ENCODE measurements at places on chromosomes 5 and 9.

DNA sequence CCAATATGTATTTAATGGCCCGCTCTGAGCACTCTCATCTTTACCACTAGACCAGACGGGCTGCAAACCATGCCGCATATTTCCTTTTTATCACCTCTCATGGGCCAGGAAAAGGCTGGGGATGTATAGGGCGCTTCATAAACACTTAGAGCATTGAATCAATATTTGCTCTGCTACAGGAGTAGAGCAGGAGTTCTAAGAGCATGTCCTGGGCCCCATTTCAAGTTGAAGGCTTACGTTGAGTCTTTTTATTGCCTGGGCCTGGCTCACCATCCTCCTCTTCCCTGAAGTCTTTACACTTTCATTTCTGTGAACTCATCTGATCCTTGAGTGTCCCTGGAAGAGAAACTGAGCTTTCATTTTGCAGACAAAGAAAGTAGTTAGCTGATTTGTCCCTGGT is 112.4 kb downstream of the FSTL4 start:
- no peak for DNase-seq

- no peak for DNase-seq
Observed at GRCh38 chr5:80483636-80484232, 4.2 kb upstream of the FAM151B start.

DNA sequence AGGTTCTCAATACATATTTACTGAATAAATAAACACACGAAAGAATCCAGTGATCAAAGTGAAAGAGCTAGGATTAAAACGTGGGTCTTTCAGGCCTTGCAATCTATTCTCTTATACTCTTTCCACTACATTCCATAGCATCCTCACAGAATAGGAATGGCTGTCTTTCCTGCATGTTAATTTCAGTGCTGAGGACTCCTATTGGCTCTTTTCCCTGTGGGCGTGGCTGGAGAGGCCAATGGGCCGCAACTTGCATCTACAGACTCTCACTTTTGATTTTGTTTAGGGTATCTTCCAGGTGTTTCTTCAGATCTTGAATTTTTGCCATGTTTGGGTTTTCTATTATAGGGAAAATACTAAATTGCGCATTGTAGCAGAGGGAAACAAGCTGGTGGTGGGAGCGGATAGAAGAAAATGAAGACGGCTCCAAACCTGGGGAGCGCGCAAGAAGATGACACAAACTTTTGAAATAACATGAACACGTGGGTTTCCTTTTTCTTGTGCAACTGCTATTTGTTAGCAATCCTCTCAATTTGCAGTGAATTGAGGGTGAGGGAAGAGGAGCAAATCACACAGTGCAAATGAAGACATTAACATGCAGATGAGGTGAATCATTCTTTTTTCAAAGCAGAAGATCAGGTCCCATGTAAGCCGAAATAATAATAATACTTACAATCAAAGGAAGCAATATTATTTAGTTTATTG is 93.9 kb downstream of the GCNT1 start:
- no peak for DNase-seq

- no peak for DNase-seq
Observed at GRCh38 chr9:133913571-133914369, 78.4 kb downstream of the VAV2 start.

GRCh38 chr9:107492381-107492970 is 2.9 kb upstream of the KLF4 start:
- no peak for DNase-seq

- peak; percentile 73 for DNase-seq
Observed at GRCh38 chr9:34637356-34638137, at the start of gene SIGMAR1. TSS of gene SIGMAR1 (minus strand) at chr9:34637787. CDS start at chr9:34637697, 90 bp downstream.

DNA sequence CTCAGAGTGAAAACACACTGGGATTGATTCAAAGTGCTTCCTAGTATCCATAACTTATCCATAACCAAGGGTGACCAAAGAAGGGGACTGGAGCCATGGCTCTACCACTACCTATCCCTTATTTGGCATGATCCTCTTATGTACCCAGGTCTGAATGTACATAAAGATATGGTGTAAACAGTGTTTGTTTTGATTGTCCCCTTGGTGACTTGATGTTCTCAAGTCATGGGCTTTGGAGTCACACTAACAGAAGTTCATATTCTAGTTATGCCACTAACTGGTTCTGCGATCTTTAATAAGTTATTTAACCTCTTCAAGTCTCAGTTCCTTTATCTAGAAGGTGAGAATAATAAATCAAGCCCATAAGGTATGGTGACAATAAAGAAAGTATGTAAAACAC is 283.4 kb upstream of the PTGER4 start:
- no peak for DNase-seq

DNA sequence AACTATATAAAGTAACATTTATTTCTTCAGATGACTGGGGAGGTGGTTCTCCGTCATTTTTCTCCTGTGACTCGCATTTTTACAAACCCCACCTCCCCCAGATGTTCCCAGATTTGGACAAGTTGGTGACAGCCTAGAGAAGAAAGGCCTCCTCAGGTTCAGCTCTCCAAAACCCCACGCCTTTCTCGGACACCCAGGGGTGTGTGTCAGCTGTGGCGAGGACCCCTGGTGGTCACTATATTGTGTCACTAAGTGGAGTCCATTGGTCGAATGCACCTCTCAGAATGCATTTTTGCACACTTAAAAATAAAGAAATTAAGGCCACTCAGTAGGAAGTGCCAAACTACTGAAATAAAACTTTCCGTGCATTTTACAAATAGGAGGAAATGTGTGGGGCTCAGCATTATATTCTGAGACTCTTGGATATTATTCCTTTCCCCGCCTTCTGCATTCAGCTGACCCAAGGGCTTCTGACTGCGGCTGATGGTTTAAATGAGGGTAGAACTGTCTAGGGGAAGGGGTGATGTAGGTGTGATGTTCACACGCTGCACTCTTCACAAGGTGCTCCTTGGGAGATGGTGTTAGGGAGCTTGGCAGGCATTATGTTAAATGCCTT is 47.6 kb downstream of the ACO1 start:
- DNase-seq = no peak

DNA sequence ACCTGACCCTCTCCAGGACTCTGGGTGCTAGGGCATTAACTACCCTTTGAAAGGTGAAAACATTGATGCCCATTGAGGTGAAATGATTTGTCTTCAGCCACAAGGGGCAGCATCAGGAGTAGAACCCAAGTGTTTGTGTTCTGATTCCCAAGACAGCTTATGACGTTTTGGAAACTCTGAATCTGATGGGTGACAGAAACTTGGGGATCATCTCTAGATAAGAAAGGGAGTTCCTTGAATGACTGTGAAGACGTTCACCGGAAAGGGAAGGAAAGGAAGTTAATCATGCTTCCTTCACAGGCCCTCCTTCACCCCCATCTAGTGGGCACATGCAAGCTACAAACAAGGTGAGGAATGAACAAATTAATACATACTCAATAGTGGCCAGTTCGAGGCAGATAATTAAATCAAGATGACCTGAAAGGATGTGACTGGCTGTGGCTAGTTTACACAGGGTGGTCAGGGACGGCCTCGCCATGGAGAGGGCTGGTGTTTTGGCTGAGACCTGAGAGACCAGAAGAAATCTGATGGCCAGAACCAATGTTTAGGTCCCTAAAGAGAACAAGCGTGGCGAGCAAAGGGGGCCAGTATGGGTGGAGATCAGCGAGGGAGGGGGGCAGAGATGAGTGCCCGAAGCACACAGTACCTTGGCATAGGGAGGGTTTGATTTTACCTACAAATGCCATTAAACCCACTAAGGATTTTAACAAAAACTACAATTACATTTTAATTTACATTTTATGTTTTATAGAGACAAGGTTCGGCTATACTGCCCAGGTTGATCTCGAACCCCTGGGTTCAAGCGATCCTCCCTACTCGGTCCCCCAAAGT is 937 bp upstream of the SLC26A2 start:
- DNase-seq = no peak

DNA sequence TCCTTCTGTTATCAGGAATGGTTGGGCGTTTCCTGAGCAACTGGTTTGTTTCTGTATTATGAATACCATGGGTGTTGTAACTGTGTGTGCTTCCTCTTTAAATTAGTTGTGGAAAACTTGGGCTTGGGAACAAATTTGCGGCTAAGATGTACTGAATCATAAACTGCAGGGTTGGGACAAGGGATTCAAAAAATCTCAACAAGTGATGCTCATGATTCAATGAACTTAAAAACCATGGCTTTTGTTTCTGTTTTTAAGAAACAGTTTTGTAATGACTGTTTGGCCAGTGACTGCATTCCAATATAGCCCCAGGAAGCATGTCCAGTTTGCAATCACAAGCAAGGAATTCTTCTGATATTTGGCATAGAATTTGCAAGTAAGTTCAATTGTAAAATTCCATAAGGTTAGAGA is 657.5 kb upstream of the WWC1 start:
- DNase-seq = peak; percentile 93

DNA sequence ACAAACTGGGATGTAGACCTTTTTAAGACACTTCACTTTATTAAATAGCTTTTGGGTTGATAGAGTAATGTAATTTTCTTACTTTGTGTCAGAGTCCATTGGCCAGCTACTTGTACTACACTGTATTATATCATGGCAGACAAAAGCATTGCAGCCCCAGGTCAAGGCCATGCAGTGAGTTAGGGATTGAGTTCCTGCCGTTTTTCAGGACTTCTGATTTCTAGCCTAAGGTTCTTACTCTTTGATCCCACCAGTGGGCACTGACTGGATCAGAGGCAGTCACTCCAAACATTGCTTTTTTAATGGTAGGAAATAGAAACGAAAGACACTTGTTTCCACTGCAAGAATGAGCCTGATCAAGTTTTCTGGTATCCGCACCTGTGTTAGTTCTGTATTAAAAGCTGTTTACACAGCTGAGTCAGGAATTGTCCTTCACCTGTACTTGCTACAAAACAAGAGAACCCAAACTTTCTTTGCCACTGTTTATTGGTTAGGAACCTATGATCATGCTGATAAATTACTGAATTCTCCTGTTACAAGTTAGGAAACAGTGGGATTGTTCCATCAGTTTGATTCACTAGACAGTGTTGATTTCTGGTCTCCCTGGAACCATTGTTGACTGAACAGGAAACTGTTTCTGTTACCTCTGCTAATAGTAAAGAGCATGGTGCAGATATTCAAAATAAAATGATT is 22.1 kb downstream of the LRRC70 start:
- DNase-seq = no peak

DNA sequence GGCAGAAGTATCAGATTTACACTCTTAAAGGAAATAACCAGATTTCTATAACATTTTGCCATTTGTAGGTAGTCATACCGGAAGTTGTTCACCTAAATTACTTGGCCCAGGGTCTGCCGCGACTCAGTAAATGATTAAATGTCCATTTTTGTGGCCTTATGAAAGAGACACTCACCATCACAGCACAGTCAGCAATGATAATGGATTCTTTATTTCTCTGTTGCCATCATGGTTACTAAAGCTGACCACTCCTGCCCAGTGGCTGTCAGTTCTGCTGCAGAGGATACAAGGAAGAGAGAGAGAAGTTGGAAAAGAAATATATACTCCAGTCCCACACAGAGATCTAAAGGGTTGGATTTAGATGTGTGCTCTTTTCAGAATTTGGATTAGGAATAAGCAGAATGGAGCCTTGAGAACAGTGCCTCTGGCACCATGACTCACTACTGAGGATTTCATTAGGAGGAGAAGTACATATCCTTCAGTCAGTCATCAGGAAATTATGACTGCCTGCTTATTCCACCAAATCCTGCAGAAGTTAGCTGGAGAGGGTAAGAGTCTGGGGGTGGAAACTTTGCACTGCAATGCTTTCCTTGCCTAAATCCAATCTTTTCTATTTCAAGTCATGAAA is 72.8 kb upstream of the EFNA5 start:
- DNase-seq = no peak

DNA sequence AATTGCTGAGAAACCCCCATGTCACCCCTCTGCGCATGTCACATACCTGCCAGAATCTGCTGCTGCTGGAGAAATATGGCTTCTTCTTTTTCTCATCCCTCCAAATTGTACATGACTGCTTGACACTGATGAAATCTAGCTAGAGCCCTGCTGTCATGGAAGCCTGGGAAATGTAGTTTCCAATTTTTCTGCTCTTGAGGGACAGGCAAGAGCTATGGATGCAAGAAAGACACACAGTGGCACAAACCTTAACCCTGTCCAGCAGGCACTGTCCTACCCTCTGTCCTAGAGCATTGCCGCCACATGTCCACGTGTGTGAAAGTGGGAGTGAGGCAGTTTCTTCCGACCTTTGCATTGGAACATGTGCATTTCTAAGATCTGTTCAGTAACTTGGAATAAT is 255.5 kb upstream of the SEMA6A start:
- DNase-seq = no peak

DNA sequence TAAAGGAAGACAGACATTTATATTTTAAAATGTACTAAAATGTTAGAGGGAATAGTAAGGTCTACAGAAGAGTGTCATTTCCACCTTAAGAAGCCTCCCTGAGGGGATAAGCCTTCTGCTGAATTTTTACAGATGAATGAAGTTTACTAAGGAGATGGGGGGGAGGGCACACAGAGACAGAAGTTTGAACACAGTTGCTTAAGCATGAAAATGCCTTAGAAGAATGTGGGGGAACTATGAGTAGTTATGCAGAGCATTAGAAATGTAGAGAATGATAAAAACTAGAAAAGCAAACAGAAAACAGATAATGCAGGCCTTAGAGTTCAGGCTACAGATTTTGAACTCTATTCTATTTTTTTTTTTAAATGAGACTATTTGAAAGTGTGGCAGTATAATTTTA is 232.2 kb upstream of the VLDLR start:
- no peak for DNase-seq

GRCh38 chr5:119291877-119292276 is 63.9 kb upstream of the TNFAIP8 start:
- no peak for DNase-seq

GRCh38 chr9:124320062-124320973 is 62.6 kb downstream of the NEK6 start:
- peak; percentile 33 for DNase-seq

DNA sequence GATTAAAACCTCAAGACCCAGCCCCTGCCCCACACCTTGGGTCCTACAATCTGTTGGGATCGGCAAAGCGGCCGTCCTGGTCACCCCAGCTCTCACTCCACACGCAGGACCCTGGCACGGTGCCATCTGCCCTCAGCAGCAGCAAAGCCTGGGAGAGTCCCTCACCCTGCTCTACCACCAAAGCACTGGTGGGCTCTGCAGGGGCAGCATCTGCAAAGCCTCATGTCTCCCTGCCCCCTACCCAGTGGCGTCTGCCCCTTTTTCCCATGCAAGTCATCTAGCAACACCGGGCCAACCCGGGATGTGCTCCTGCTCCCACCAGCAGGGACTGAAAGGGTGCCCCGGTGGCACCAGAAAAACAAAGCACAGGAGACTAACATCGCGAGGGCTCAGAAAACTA is 19.6 kb upstream of the CNOT6 start:
- DNase-seq = no peak

DNA sequence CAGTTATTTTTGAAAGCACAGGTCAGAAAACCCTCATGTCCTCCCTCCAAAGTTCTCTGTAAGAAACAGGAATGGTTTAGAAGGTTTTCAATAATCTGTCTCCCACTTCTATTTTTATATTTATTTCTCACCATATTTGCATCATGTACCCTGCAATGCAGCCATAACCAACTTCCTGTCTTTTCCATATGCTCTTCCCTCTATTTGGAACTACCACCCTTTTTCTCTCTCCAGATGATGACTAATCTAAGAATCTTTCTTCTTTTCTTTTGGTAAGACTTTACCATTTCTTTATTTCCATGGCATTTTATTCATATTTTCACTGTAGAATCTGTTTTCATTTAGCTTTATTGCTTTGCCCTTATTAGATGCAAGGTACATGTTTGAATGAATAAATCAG is 33.9 kb downstream of the MAN2A1 start:
- no peak for DNase-seq

- DNase-seq = peak; percentile 6
Observed at GRCh38 chr9:96874947-96875460, 20.7 kb upstream of the ZNF782 start.

- DNase-seq = no peak
Observed at GRCh38 chr9:13432904-13433303, 153.4 kb upstream of the MPDZ start.
